ENCODE measurements at places on chromosomes 1 and 21.

- no peak for DNase-seq
Measured at GRCh38 chr1:84776639-84777038, 86.4 kb upstream of the SSX2IP start.

- no peak for DNase-seq
Measured at GRCh38 chr1:72586023-72586685, 303.8 kb upstream of the NEGR1 start.

DNA sequence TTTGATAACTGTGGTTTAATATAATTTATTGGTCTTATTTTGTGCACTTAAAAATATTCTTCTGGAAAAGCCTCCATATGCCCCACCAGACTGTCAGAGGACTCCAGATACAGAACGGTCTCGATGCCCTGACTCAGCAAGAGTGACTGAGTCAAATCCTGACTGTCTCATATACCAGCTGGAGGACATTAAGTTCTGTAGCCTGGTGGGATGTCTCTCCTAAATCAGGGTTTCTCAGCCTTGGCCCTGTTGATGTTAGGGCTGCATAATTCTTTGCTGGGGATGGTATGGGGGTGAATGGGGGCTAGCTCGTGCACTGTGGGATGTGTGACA is 67.7 kb upstream of the TLR5 start:
- DNase-seq: no peak

GRCh38 chr1:231512147-231512698 is 16.2 kb upstream of the TSNAX start:
- DNase-seq: peak; percentile 49

All from fibroblast of villous mesenchyme (primary cell).